ENCODE measurements at places on chromosomes 1 and 21. TPM values are rescaled to one million over a fixed set of nuclear protein-coding genes. Genes with fewer than 3 reads are reported as not detected.

PGLYRP4 gene
- not detected for total RNA-seq

DNA sequence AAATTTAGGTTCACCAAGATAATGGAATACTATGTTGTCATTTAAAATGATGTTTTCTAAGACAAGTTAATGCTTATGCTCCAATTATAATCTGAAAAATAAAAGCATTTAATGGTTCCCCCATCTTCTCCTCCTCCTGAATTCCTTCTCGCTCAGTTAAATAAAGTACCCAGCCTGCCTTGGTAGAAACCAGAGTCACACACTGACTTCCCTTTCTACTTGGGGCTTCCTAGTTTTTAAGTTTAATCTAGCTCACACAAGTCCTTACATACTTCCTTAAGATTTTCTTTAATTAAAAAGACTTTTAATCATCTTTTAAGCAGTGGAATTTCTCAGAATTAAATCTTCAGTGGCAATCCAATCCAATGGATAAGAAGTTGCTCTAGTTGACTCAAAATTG, 32.9 kb downstream of the CD58 start:
- DNase-seq: no peak

- DNase-seq: no peak
These were observed 104.3 kb downstream of the HHIPL2 start for GRCh38 chr1:222443566-222443965.

MDM4 gene
- total RNA-seq: 274 TPM

- DNase-seq: no peak
These were observed 4.9 kb downstream of the DNTTIP2 start for GRCh38 chr1:93874025-93874651.

LIN28A gene
- total RNA-seq: not detected

- DNase-seq: no peak
These were observed 70.0 kb downstream of the PLD5 start for GRCh38 chr1:242454262-242455051.

INAVA gene
- total RNA-seq: not detected

DNA sequence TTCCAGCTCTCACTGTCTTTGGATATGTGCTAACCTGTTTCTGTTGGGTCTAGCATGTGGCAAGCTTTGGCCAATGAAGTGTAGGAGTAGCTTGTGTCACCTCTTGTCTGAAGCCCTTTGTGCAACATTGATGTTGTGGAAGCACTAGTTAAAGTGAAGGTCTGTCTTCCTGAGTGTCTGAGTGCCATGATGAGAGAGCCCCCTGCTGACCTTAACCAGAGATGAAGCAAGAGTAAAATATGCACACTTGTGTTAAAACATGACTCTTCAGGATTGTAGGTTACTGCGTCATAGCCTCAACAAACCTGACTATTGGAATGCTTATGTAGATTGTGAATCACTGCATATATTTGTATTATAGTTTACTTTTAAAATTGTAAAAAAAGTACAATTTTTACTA, 103.7 kb downstream of the NCAM2 start:
- DNase-seq: no peak

- no peak for DNase-seq
These were observed 15.4 kb downstream of the SLX9 start for GRCh38 chr21:44955141-44955797.

RCSD1 gene
- total RNA-seq: 140 TPM

DNA sequence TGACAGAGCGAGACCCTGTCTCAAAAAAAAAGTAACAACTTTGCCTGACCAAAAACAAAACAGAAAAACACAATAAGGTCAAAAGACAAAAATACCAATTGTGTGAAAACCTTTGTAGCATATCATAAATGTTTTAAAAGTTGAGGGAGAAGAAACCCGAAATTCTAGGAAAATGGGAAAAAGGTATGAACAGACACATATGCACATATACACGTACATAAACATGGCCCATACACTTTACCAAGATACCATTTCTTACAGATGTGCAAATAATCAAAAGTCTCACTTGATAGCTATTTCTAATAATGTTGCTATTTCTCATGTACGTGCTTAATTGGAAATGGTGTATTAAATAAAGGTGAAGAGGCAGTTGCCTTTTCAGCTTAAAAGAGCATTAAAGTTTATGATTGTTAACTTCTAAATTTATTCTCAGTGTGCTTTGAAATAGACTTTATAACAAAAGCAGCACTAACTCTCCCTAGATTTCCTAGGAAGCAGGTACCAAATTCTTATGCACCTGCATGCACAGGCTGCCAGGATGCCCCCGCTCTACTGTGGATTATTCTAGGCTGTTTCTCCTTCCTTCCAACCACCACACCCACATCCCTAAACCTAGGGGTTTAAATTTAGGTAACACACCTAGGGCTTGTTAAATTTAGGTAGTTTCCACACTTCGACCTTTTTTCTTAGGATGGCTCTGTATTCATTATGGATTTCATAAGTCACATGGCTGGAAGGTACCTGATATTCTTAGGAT, 33.8 kb downstream of the ADARB1 start:
- DNase-seq: no peak

DNA sequence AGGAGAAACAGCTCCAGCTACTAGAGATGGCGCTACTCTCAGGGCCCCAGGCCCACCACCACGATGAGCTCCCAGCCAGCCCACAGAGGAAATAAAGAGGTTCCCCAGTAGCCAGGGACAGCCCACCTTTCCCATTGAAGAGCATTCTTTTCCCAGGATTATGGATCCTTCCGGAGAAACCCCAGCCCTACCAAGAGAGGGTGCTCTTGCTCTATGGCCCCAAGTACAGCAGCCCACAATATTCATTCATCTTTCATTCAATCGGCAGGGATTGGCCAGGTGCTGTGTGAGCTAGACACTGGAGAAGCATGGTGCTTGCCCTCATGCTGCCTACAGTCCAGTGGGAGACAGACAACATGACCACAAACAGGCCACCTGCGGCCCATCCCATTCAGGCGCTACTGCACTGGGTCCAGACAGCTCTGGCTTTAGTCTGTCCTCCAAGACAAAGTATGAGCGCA, 29.9 kb downstream of the PMVK start:
- DNase-seq: no peak

- no peak for DNase-seq
These were observed 82.1 kb upstream of the DUSP10 start for GRCh38 chr1:221824025-221824424.

DNA sequence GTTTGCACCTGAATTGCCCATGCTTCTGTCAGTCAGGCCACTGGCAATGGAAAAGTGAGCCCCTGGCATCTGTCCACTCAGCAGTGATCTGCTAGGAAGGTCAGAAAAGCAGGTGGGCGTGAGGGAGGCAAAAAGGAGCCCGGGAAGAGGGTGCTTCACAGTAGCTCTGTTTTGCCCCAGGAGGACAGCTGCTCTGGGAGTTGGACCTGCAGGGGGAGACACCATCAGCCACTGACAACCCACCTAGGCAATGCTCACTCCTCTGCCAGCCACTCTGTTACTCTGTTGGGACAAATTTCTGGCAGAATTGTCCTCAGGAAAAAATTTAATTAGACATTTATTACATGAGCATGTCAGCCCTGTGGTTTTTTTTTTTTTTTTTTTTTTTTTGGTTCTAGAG, 146.4 kb downstream of the LRIG2 start:
- no peak for DNase-seq

DNA sequence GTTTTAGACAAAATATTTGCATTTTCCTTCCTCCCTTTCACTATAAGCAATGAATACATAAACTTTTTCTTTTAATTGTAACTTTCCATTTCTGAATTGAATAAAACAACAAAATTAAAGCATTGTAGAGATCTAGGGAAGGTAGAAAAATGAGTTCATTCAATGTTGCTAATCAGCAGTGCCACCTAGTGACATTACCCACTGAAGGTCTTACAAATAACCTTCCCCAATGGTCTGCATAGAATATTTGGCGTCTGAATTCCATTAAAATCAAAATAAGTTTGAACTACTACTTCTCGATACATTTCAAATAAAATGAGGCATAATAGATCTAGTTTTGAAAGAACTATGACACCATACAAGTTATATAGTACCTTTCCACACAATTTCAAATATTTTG, 19.6 kb downstream of the FH start:
- no peak for DNase-seq

CYP4Z1 gene
- total RNA-seq: not detected

MATN1 gene
- 0.08 TPM for total RNA-seq

- no peak for DNase-seq
These were observed 21.2 kb downstream of the ATP1A1 start for GRCh38 chr1:116394270-116394669.

- DNase-seq: no peak
These were observed 130.8 kb downstream of the HFM1 start for GRCh38 chr1:91273875-91274274.

- DNase-seq: no peak
These were observed 30.6 kb upstream of the SLC30A10 start for GRCh38 chr1:219958875-219959417.

DNA sequence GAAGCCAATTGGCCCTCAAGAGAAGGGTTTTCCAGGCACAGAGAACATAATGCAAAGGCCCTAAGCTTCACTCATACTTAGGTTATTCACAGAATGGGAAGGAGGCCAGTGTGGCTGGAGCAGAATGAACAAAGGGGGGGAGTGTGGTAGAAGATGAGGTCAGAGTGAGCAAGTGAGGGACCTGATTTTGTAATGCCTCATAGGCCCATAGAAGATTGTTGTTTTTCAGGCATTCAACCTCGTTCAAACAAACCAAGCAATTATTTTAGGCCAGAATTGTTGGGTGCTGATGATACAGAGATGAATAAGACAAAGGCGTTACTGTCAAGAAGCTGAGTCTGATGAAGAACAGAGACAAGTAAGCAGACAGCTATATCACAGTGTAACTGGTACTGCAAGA, 54.5 kb upstream of the RAP1A start:
- DNase-seq: no peak

DNA sequence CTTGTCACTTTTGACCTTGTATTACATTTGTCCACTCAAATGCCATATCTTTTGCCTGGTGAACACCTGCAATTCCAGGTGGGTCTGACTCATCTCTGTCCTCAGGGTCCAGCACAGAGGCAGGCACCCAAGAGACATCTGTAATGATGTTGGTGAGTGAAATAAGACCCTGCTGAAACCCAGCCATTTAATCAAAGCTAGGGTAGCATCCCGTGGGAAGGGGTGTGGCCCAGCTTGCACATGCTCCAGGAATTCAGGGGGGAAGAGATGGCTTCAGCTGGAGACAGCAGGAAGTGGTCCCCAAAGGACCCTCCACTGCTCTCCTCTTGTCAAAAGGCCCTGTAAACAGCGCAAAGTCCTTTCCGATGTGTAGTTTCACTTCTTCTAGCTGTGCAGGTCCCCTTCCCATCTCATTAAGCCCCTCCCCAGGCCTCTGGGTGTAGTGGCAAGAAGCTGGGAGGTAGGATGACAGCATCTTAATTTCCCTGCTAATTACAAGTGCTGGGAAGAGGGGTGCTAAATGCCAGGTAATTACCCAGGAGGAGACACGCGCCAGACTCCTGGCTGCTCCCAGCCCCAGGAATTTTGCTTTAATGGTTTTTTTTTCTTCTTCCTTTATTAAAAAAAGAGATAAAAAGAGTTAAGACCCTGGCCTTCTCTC, 54.4 kb upstream of the TRABD2B start:
- DNase-seq: no peak

GRCh38 chr1:63880958-63881576, 107.2 kb downstream of the ROR1 start:
- no peak for DNase-seq

- DNase-seq: no peak
These were observed 9.0 kb downstream of the TMEM269 start for GRCh38 chr1:42793824-42794223.

DNA sequence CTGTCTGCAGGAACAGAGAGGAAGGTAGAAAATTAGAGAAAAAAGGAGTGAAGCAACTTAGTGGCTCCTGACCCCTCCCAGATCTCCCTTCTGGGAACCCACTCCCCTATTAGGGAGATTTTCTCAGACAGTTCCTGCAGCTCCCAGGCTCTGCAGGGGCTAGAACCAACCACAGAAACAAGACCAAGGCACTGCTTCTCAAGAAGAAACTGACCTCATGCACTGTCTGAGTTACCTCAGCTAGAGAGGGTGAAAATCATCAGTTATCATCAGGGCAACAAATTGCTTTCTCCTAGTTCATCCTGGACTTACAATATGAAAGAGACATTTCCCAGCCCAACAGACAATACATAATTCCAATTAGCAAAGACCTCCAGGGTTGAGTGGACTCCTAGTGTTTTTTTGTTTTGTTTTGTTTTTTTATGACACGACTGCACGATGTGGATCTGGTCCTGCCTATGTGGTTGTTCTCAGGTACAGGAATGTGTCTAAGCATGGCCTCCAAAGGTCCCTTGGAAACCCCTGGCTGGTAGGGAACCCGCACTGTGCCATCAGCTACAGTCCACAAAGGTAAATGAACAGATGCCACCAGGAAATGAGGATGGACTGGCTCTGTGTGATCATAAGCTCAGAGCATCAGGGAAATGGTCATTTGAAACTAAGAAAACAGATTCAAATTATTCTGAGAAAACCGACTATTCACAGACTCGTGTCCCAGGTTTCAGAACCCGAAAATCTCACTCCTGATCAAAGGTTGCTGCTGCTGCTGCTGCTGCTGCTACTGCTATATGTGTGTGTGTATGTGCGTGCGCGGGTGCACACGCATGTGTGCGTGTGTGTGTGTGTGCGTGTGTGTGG, 65.3 kb downstream of the LAMC2 start:
- no peak for DNase-seq

RIPPLY3 gene
- total RNA-seq: not detected

DNA sequence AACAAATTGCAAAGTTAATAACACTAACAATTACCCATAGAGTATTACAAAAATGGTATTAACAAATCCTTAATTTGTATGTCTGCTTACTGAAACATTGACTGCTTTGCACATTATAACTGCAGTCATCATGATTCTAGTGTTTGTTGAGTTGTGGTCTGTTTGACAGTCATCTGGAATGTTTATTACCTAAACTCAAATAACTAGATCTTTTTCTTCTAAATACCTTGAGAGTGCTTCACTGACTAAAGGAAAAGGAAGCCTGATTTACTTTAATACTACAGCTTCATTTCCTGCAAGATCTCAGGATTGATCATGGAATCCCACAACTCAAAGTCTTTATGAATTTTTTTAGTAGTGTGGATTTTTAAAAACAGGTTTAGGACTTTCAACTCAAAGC, 70.0 kb downstream of the HMCN1 start:
- DNase-seq: no peak

GRCh38 chr1:9422911-9423505, 116.3 kb upstream of the SLC25A33 start:
- DNase-seq: no peak

DNA sequence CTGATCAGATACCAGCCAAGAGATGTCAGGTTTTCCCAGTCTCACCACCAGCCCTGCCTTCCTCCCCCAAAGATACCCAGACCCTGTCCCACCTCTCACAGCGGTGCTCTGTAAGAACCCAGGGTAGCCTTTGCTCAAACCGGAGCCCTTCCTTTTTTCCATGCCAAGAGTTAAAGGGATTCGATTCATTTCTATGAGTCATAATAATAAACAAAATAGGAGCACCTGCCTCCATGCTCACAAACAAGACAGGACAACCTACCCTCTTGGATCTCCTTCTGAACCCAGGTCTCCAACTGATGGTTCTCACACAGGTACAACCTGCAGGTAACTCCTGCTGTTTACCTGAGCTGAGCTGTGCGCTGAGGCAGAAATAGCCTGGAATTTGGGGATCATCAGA, 5.9 kb upstream of the ATP1A2 start:
- no peak for DNase-seq
